Activated CD8-positive, alpha-beta memory T cell treated with anti-CD3 and anti-CD28 coated beads, Interleukin-2, amount 10 ng/mL, durations not matched to agents 7 days and 5 days (primary cell): ENCODE measurements at places on chromosomes 11 and 22. TPM values are rescaled to one million over a fixed set of nuclear protein-coding genes. Genes with fewer than 3 reads are reported as not detected.

The LMF2 gene
- total RNA-seq: 98.6 TPM

The TTC28 gene
- 1.2 TPM for total RNA-seq

The LUZP2 gene
- total RNA-seq: not detected

The RAB36 gene
- 0.37 TPM for total RNA-seq
